Activated CD4-positive, alpha-beta T cell treated with anti-CD3 and anti-CD28 coated beads for 4 hours (primary cell): ENCODE measurements at places on chromosomes 6 and 20.
A peak's percentile ranks its signal among the peaks of the same experiment; 100 is the strongest.

GRCh38 chr6:164532198-164533044, 777.0 kb downstream of the C6orf118 start:
- no peak for DNase-seq

DNA sequence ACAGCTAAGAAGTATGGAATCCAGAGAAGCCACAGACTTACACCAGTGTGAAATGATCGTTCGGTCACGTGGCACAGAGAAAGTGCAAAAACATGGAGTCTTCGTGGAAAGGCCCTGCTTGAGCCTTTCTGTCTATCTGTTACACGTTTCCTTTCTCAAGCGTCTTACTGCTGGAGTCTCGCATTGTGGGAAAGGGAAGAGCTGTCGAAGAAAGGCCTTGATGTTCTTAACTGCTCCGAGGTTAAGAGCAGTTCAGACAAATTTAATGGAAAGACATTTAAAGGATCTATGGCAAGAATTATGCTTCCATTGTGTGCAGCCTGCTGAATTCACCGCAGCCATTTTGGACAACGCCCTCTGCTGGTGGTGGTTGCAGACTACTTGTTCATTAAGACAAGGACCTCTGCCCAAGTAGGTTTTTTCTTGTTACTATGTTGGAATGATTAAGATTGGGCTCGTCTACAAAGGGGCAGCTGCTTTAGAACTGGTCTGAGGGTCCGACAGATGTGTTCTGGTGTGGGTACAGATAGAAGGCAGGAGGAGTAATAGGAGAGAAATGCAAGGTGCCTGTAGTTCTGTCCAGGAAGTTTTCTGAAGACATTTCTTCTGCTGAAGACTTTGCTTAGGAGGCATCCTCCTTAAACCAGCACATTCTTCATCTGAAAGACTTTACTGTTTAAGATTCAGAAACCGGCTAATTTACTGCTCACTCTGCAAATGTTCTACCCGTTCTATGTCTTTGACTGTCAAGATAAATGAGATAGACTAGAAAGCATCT, 24.7 kb upstream of the CCN6 start:
- DNase-seq = peak; percentile 65

- peak; percentile 19 for DNase-seq
Observed at GRCh38 chr20:41428285-41428684, 61.7 kb upstream of the EMILIN3 start.

DNA sequence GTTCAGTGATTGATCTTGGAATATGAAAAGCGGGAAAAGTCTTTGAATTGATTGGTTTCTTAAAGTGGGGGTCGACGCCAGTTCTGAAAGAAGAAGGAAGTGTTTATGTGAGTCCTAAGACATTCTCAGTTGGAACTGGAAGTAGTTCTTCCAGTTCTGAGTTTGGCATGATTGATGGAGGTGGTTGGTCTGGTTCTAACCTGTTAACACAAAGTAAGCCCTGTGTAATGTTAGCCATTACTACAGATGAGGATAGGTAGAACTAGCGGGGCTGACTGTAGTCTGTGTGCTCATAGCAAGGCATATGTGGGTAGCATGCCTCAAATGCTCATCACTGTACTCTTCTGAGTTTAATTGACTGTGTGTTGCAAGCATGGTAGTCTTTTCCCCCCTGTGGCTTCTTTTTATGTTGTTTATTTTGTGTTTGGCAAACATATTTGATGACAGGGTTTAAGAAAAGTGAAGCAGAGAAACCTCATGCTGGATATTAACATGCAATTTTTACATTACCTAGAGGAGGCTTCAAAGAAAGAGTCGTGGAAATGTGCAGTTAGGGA, 24.9 kb downstream of the CITED2 start:
- no peak for DNase-seq

DNA sequence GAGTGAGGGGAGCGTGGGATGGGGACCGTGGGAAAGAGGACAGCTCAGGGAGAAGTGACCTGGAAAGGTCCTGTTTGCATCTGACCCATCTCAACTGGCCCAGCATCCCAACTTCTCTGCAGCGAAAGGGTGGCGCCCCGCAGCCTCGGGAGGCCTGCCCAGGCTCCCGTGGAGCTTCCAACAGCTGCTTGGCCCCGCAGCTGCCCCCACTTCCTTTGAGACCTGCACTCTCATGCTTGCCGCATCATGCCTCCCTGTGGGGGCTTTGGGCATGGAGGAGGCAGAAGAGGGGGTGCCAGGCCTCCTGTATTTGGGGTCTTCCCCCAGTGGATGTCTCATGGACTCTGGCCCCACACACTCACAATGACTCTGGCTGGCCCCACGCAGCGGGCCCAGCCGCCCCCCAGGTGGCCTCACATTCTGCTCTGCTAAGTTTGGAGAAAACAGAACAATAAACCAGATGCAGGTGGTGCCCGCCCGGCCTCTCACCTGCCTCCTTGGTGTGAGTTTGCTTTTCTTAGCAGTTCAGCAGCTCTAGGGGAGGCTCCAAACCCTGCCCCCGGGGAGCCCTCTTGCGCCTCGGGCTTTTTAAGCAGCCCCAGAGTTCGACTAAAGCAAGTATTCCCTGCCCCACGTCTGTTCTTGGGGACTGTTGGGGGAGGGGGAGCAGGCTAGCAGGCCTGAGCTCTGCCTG, 40.7 kb downstream of the CPXM1 start:
- no peak for DNase-seq

DNA sequence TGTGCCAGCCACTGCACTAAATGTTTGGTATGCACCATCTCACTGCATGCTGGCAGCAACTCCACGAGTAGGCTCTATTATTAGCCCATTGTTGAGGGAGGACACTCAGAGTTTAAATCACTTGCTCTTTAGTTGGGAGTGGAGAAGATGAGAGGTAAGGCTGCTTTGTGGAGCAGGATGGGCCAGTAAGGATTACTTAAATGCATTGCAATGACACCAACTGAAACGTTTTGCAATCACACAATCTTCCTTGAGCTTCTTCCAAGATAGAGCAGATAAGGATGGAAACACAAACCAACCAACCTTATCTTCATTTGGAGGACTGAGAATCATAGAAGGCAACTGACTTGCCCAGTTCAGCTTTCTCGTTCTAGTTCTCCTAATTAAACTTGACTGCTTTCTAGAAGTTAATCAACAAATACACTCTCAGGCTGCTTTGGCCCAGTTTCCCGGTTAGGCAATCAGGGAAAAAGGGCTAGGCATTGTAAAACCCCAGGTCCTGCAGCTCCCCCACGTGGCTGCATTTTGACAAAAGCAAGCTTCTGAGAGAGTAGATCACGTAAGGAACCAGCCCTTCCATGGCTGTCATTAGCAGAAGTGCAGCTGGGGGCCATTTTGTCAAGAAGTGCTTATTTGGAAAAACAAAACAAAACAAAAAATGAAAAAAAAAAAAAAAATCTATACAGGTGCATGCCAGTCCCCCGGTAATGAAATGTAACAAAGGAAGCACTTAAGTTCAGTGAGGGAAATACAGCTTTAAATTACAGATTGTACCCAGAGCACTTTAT, 130.6 kb downstream of the BCAS1 start:
- DNase-seq = peak; percentile 66

GRCh38 chr6:15776458-15776980, 113.7 kb upstream of the DTNBP1 start:
- no peak for DNase-seq

- no peak for DNase-seq
Observed at GRCh38 chr20:61812121-61812844, 253.4 kb downstream of the TAF4 start.

- DNase-seq = no peak
Observed at GRCh38 chr6:143675946-143676345, 1.8 kb upstream of the PHACTR2 start.

DNA sequence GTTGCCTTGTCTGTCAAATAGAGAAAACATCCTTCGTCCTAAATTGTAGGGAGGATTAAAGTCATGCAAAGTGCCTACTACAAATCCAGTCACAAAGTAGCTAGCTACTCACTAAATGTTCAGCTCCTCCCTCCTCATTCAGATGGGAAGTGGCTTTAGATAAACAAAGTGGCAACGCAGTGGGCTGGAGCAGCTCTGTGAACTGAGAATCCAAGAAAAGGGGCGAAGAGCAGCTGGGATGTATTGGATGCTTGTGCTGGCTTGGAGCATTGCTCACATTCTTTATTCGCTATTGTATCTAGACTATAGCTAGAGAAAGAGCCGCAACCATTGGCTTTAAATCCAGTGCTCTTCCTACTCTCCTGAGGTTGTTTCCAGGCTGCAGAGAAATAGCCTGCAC, 10.3 kb downstream of the MOG start:
- no peak for DNase-seq

DNA sequence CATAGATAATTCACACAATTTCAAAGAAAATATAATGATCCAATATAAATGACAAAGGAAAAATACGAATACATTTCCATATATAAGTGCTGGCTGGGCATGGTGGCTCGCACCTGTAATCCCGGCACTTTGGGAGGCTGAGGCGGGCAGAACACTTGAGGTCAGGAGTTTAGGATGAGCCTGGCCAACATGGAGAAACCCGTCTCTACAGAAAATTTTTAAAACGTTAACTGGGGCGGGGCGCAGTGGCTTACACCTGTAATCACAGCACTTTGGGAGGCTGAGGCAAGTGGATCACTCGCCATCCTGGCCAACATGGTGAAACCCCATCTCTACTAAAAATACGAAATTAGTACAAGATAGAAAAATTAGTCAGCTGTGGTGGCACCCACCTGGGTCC, 14.9 kb upstream of the MAPK13 start:
- DNase-seq = no peak

DNA sequence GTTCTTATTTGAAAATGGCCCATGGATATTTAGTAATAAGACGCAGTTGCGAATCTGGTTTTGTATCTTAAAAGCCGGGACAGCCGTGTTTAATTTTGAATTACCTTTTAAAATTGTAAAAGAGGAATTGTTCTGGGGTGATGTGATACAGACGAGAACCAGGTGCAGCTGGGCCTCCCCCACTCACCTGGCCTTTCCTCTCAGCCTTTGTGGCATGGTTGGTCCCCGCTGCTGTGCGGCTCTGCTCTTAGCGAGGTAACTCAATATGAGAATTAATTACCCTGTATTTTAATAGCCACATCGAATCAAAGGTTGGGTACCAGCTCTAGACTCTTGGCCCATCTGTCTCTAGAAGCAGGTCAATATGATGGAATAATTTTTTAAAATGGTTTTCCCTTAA, 56.5 kb upstream of the DACT2 start:
- no peak for DNase-seq

DNA sequence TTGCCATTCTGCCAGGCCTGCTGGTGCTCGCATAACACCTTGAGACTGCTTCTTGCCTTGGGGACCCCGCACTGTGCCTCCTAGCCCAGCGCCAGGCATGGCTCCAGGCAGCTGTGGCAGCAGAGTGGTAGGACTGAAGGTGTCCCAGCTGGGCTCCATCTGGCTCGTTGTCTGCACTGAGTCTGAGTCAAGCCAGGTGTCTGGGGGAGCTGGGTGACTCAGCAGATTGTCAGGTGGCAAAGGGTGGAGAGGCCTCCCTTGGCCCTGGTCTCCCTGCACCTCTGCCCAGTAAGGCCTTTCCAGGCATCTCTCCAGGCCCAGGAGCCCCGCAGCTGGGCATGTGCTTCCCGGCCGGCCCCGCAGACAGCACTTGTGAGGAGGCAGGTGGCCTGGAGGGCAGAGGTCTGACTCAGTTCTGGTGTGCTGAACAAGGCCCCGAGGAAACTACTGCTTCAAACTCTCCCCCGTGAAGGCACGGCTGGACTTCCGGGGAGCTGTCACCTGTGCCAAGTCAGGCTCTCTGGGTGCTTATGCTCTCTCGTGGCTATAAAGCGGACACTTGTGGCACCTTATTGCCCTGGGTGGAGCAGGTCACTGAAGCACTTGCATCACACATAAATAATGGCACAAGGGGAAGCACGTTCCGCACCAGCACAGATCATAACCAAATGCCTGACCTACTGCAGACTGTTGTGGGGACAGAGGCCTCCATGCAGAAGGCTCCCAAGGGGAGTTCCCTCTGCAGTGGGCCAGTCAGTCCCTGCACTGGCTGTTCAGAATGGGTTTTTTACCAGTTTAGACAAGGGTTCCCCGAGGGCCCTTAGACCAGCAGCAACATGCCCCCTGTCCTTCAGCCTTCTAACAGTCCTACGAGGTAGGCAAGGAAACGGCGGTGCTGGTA, 27.5 kb downstream of the FOXC1 start:
- DNase-seq = no peak

DNA sequence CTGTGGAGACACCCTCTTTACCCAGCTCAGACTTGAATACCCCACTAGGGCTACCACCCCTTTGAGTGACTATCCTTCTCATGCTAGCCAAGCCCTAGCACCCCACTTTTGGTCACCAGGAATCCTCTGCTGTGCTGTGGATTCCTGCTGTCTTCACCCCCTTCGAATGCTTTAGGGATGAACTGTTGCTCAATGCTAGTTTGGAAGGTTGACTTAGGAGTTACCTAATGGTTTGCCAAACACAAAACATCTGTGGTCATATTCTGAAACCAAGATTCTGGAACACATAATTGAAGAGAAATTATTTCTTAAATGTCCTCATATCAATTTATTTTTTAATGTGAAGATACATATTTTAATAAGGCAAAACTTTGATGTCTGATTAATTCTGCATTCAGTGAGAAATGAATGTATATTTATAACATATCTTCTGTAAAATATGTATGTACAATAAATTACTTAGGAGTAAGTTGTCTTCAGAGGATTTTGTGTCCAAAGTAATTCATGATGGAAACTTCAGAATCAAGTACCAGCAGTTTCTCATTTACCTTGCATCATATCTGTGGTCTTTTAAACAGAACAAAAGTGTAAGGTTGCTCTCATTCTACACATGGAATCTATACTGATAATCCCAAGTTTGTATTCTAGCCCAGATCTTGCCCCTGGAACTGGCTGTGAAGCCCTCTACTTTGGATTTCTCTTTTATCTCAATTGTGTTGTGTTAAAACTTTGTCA, 46.9 kb downstream of the TMEM200A start:
- no peak for DNase-seq

- DNase-seq = no peak
Observed at GRCh38 chr6:168927026-168927425, 326.6 kb downstream of the THBS2 start.

- no peak for DNase-seq
Observed at GRCh38 chr6:53822401-53823125, 27.8 kb downstream of the LRRC1 start.

DNA sequence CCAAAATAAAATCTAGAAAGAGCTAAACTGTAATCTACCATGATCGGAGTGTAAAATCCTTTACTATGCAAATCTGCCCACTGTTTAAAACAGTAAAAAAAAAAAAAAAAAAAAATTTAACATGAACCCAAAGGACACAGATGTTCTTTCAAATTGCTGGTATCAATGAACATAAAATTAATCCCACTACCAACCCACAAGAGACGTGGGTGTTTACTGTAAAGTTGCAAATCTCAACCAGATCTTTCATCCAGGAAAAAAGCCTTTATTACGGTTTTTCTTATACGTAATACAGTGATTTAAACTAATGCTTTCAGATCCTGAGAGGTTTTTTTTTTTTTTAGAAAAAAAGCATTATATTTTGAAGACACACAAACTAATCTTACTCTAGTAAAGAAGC, 2.5 kb downstream of the CDK19 start:
- DNase-seq = no peak

GRCh38 chr6:125831659-125832058, 40.9 kb downstream of the NCOA7 start:
- no peak for DNase-seq

- no peak for DNase-seq
Observed at GRCh38 chr6:57087916-57088315, 2.1 kb upstream of the ZNF451 start.

GRCh38 chr6:138287144-138287955, 69.1 kb upstream of the PBOV1 start:
- DNase-seq = peak; percentile 46

- no peak for DNase-seq
Observed at GRCh38 chr20:13009682-13010406, 1.1 kb downstream of the SPTLC3 start.

GRCh38 chr6:67231092-67231491, 1404.0 kb upstream of the ADGRB3 start:
- no peak for DNase-seq

GRCh38 chr6:9409126-9409525, 973.8 kb upstream of the SLC35B3 start:
- no peak for DNase-seq
